Activated T-helper 1 cell treated with anti-CD3 and anti-CD28 coated beads, Interleukin-12 subunit alpha, Interleukin-12 subunit beta, Interleukin-2, Interleukin-4 antibody, amounts not matched to agents 30 ng/mL and 10 ng/mL and 1 ng/mL, durations not matched to agents 14 hours and 24 hours and 36 hours (primary cell): ENCODE measurements at places on chromosomes 6 and 20. TPM values are rescaled to one million over a fixed set of nuclear protein-coding genes. Genes with fewer than 3 reads are reported as not detected.

GRCh38 chr6:158926414-158926813, 73.6 kb downstream of the RSPH3 start:
- no peak overlapping the region for H3K27ac ChIP-seq
- H3K4me1 ChIP-seq, result no peaks in the 10 kb centered on the region
- H3K27me3 ChIP-seq, result no peaks in the 10 kb centered on the region
- no peak overlapping the region for H3K4me3 ChIP-seq

DNA sequence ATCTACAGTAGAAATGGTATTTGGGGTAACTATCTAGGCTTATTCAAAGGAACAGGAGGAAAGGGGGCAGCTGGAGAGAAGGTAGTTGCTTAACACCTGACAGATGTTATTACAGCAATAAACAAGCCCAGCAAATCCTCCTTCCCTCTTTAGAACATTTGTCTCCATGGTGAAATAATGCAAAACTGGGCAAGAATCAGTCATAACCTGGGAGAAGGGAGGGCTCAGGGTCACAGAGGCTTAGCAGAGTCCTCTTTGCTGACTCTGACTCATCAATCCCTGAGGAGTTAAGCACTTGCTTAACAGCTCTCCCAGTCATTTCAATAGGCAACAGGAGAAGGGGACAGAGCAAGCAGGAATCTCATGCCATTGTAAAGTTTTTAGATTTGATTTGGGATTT, 230.3 kb downstream of the IBTK start:
- no peak overlapping the region for H3K4me3 ChIP-seq
- H3K4me1 ChIP-seq, result no peaks in the 10 kb centered on the region
- H3K27me3 ChIP-seq, result no peaks in the 10 kb centered on the region
- DNase-seq, result no peak

- H3K27me3 ChIP-seq, result peaks cover 4% of the 10 kb centered on the region
- H3K36me3 ChIP-seq, result peaks cover 9% of the 10 kb centered on the region
- H3K4me1 ChIP-seq, result peaks cover 73% of the 10 kb centered on the region
- peak overlapping the region; percentile 79 for H3K27ac ChIP-seq
- peak; percentile 26 for DNase-seq
- peak overlapping the region; percentile 3 for H3K4me3 ChIP-seq
Measured at GRCh38 chr6:90406142-90406794, 109.6 kb upstream of the BACH2 start.

DNA sequence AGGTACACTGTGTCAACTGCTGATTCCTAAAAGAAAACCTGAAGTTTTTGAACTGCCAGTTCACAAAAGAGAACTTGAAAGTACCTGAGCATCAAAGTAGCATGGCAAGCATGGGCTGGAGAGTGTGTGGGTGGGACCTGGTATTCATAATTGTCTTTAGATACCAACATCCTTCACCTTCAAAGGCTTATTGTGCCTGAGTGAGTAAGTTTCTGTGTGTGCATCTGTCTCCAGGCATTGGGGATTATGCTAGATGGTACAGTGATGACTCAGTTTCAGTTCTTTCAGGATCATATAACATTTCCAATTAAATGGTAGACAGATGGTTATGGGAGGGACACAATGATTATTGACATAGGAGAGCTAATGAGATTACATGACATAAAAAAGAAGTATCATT, 238.5 kb downstream of the ZFAND3 start:
- no peaks in the 10 kb centered on the region for H3K27me3 ChIP-seq
- peak overlapping the region; percentile 18 for H3K27ac ChIP-seq
- no peak overlapping the region for H3K4me3 ChIP-seq
- H3K36me3 ChIP-seq, result peaks cover 15% of the 10 kb centered on the region
- DNase-seq, result no peak
- peaks cover 23% of the 10 kb centered on the region for H3K4me1 ChIP-seq

The SULF2 gene
- total RNA-seq, result 0.52 and 0.66 TPM in 2 replicates

The HLA-DPB1 gene
- total RNA-seq, result 12.2 and 12.3 TPM in 2 replicates

- H3K4me1 ChIP-seq, result no peaks in the 10 kb centered on the region
- H3K4me3 ChIP-seq, result no peak overlapping the region
- DNase-seq, result no peak
- no peaks in the 10 kb centered on the region for H3K27me3 ChIP-seq
- no peaks in the 10 kb centered on the region for H3K36me3 ChIP-seq
Measured at GRCh38 chr6:15748341-15748740, 85.5 kb upstream of the DTNBP1 start.

GRCh38 chr6:169115632-169116031, 138.0 kb downstream of the THBS2 start:
- no peaks in the 10 kb centered on the region for H3K36me3 ChIP-seq
- no peak overlapping the region for H3K4me3 ChIP-seq
- no peak for DNase-seq
- no peak overlapping the region for H3K27ac ChIP-seq

The PLTP gene
- total RNA-seq, result 1.5 and 1.9 TPM in 2 replicates

The ECT2L gene
- not detected in 2 replicates for total RNA-seq

GRCh38 chr6:11381801-11382513, 149.5 kb upstream of the NEDD9 start:
- peak; percentile 69 for DNase-seq
- peaks cover 31% of the 10 kb centered on the region for H3K36me3 ChIP-seq
- H3K4me1 ChIP-seq, result peaks cover 75% of the 10 kb centered on the region
- no peaks in the 10 kb centered on the region for H3K27me3 ChIP-seq

- no peaks in the 10 kb centered on the region for H3K27me3 ChIP-seq
- no peak for DNase-seq
- H3K4me1 ChIP-seq, result no peaks in the 10 kb centered on the region
Measured at GRCh38 chr20:42846784-42847490, 342.8 kb downstream of the PTPRT start.

The SMPD2 gene
- 18.5 and 19.1 TPM in 2 replicates for total RNA-seq

The NUP153 gene
- total RNA-seq, result 106 and 109 TPM in 2 replicates

DNA sequence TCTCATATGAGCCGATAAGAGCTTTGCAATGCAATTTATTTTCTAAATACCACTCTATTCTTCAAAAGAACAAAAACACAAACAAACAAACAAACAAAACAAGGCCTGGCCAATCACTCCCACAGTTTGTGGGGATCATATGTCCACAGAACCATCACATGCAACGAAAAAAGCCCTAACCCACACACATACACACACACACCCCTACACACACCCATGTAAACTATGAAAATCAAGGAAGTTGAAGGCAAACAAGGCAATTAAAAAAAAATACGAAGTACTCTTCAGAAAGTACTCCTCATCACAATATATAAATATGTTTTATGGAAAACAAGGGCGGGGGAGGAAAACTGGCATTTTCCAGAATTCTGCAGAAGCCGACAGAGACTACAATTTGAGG, 66.2 kb upstream of the PTGIS start:
- peaks cover 9% of the 10 kb centered on the region for H3K4me1 ChIP-seq
- H3K4me3 ChIP-seq, result no peak overlapping the region
- H3K27ac ChIP-seq, result peak overlapping the region; percentile 14
- H3K36me3 ChIP-seq, result peaks cover 39% of the 10 kb centered on the region

The ETV7 gene
- total RNA-seq, result 0.47 and 0.88 TPM in 2 replicates

- no peak overlapping the region for H3K27ac ChIP-seq
- H3K27me3 ChIP-seq, result no peaks in the 10 kb centered on the region
- DNase-seq, result no peak
- no peaks in the 10 kb centered on the region for H3K4me1 ChIP-seq
- no peak overlapping the region for H3K4me3 ChIP-seq
Measured at GRCh38 chr6:97917369-97917768, 634.4 kb upstream of the MMS22L start.

GRCh38 chr20:1507276-1507675, 16.1 kb upstream of the SIRPB2 start:
- peaks cover 5% of the 10 kb centered on the region for H3K4me1 ChIP-seq
- no peaks in the 10 kb centered on the region for H3K36me3 ChIP-seq
- no peak overlapping the region for H3K4me3 ChIP-seq
- no peak for DNase-seq
- no peak overlapping the region for H3K27ac ChIP-seq

DNA sequence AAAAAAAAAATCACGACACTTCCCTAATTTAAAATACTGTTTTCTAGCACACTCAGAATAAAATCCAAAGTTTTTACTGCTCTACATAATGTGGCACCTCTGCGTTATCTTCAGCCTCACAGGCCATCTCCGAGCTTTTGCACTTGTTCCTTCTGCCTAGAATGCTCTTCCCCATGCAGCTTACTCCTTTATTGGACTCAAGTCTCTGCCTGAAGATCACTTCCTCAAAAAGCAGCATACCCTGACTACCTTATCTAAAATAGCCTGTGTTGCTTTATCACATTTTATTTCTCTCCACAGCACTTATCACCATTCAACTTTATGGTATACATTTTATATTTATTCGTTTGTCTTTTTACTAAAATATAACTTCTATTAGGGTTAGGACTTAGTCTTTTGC, 2.3 kb downstream of the ZNF322 start:
- no peak overlapping the region for H3K27ac ChIP-seq
- peaks cover 43% of the 10 kb centered on the region for H3K4me1 ChIP-seq
- no peak for DNase-seq
- peaks cover 2% of the 10 kb centered on the region for H3K27me3 ChIP-seq
- no peak overlapping the region for H3K4me3 ChIP-seq

The SLC17A3 gene
- 0.21 and 0.66 TPM in 2 replicates for total RNA-seq

- peaks cover 41% of the 10 kb centered on the region for H3K4me1 ChIP-seq
- peaks cover 3% of the 10 kb centered on the region for H3K36me3 ChIP-seq
- no peak overlapping the region for H3K4me3 ChIP-seq
Measured at GRCh38 chr6:6688283-6688682, 99.8 kb downstream of the LY86 start.

The BTN1A1 gene
- total RNA-seq, result not detected in 2 replicates

DNA sequence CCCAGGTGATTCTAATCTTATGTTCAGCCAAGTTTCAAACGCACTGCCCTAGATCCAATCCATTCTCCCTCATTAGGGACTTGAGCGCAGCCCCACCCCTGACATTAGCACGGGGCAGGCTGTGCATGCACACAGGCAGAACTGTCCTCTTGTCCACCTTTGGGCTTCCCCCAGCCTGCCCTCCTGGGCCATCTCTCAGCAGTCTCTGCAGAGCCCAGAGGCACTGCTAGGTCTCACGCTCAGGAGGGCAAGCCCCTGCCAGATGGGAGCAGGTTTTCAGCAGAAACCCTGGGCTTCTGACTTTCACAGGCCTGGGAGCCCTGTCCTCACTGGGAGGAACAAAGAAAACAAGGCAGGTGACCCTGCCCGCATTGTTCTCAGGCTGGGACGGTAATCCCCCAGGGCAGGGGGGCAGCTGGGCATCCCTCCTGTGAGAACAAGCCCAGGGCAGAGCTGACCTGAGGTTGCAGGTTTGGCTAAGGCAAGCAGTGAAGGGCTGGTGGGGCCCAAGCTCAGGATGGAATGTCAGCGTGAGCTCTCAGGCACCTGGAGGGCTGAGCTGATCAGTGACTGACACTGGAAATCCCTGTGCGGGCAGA, 24.5 kb downstream of the KCNK5 start:
- no peak for DNase-seq
- H3K27me3 ChIP-seq, result no peaks in the 10 kb centered on the region
- peaks cover 58% of the 10 kb centered on the region for H3K4me1 ChIP-seq
- H3K4me3 ChIP-seq, result no peak overlapping the region

The BPIFB4 gene
- not detected in 2 replicates for total RNA-seq

DNA sequence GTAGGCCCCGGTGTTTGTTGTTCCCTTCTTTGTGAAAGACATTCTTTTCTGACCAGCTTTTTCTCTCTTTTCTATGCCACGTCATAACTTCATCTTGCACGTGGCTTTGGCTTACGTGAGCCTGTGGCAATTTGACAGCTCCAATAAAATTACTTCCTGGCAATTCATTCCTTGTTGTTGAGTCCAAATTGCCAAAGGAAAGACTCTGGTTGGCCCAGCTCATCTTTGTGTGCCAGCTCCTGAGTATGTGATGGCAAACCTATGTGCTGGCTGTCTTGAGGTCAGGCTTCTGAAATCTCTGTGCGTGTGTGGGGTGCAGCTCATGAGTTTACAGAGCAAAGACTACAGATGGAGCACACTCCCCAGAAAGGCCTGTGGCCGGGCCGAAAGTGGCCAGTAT, 272.5 kb upstream of the SGK1 start:
- H3K27ac ChIP-seq, result no peak overlapping the region
- H3K36me3 ChIP-seq, result peaks cover 1% of the 10 kb centered on the region
- no peak for DNase-seq
- H3K4me1 ChIP-seq, result peaks cover 8% of the 10 kb centered on the region

- peak; percentile 24 for DNase-seq
- peak overlapping the region; percentile 90 for H3K27ac ChIP-seq
- H3K4me1 ChIP-seq, result peaks cover 49% of the 10 kb centered on the region
- H3K36me3 ChIP-seq, result peaks cover 10% of the 10 kb centered on the region
Measured at GRCh38 chr6:33620158-33620855, 815 bp upstream of the ITPR3 start.

The IRF4 gene
- 911 and 929 TPM in 2 replicates for total RNA-seq

GRCh38 chr6:27532820-27533538, 60.1 kb upstream of the ZNF184 start:
- no peak overlapping the region for H3K4me3 ChIP-seq
- no peak overlapping the region for H3K27ac ChIP-seq
- H3K4me1 ChIP-seq, result no peaks in the 10 kb centered on the region
- DNase-seq, result no peak
- H3K27me3 ChIP-seq, result peaks cover 14% of the 10 kb centered on the region

DNA sequence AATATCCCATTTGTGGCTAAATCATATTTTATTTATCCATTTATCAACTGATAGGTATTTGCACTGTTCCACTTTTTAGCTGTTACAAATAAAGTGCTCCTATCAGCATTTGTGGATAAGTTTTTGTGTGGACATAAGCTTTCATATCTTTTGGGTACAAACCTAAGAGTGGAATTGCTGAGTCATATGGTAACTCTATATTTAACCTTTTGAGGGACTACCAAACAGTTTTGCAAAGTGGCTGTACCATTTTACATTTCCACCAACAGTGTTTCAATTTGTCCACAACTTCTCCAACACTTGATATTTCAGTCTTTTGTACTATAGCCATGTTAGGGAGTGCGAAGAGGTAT, 23.6 kb upstream of the ECHDC1 start:
- H3K36me3 ChIP-seq, result no peaks in the 10 kb centered on the region
- peaks cover 3% of the 10 kb centered on the region for H3K27me3 ChIP-seq
- no peak overlapping the region for H3K4me3 ChIP-seq
- H3K4me1 ChIP-seq, result no peaks in the 10 kb centered on the region
- no peak for DNase-seq

- H3K27me3 ChIP-seq, result peaks cover 1% of the 10 kb centered on the region
- no peak for DNase-seq
- no peak overlapping the region for H3K4me3 ChIP-seq
Measured at GRCh38 chr6:17454316-17455005, 61.1 kb downstream of the CAP2 start.

DNA sequence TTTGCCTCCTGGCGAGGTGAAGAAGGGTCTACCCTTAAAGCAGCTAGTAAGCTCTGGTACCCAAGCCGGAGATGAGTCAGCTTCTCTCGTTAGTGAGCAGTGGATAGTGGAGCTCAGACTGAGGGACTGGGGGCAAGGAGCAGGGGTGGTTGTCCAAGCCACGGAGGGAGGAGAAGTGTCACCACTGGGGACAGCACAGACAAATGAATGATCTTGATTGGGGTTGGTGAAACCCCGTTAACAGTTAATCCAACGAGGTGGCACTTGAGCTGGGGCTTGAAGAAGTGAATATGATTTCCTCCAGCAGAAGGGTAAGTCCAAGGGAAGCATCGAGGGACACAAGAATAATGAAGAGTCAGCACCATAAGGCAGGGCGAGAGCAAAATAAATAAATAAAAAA, 43.0 kb downstream of the JARID2 start:
- peaks cover 34% of the 10 kb centered on the region for H3K36me3 ChIP-seq
- H3K27me3 ChIP-seq, result peaks cover 2% of the 10 kb centered on the region
- H3K27ac ChIP-seq, result peak overlapping the region; percentile 76
- H3K4me1 ChIP-seq, result peaks cover 73% of the 10 kb centered on the region
- no peak for DNase-seq

The CST2 gene
- not detected in 2 replicates for total RNA-seq

GRCh38 chr6:10112871-10113549, 301.9 kb downstream of the TFAP2A start:
- no peak overlapping the region for H3K27ac ChIP-seq
- no peaks in the 10 kb centered on the region for H3K4me1 ChIP-seq
- DNase-seq, result no peak
- peaks cover 11% of the 10 kb centered on the region for H3K27me3 ChIP-seq
- H3K36me3 ChIP-seq, result no peaks in the 10 kb centered on the region
- no peak overlapping the region for H3K4me3 ChIP-seq

GRCh38 chr20:5056801-5057599, 55.7 kb upstream of the SLC23A2 start:
- peaks cover 3% of the 10 kb centered on the region for H3K27me3 ChIP-seq
- peak; percentile 69 for DNase-seq
- peaks cover 4% of the 10 kb centered on the region for H3K36me3 ChIP-seq
